ENCODE measurements at places on chromosomes 6 and 20.

GRCh38 chr6:150925590-150925928, 60.1 kb downstream of the MTHFD1L start:
- DNase-seq = no peak

DNA sequence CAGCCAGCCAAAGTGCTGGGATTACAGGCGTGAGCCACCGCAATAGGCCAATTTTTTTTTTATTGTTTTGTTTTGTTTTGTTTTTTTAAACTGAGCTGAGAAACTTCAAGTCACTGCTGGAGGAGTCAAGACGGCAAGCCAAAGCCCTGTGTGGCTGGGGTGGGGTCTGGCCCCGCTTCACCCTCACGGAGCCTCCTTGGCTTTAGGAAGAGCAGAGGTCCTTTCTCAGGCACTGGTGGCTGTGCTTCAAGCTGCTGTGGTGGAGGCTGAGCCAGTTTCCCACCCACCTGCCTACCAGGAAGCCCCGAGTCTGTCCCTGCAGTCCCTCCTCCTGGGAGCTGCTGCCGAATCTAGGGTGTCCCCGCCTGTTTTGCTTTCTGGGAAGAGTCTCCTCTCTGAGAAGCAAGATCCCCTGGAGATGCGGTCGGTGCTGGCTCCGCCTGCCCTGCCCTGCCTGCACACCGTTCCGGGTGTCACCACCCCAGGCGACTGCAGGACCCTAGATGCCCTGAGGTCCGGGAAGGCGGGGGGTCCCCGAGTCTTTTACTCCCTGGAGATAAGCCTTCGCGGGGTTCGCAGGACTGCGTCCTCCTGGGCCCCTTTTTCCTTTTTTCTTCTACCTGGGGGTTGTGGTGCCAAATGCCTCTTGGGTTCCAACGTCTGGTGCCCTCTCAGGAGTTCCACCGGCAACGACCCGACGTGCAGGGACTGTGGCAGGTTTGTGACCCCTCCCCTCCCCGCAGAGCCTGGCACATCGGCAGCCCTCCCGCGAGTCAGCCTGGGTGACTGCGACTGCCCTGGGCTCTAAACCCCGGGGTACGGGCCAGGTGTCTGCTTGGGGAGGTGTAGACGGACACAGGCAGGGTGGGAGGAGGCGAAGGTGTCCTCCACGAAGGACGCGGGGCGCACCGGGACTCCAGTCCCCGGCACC, 100.7 kb downstream of the TAF4 start:
- DNase-seq = no peak

DNA sequence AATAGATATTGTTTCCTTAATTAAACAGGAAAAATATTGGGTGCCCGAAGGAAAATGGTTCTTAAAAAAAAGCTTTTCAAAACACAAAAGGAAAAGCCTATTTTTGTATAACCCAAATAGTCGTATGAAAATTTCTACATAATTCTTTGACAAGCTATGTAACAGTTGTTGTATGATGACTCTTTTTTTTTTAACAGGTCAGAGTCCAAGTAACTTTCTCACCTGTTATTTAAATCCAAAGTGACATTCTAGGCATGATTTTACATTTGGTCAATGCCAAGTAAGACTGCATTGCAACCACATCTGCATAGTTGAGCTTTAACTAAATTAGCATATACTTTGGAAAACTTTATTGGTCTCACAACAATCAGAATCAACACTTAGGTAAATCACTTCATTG, 24.1 kb downstream of the GSTA2 start:
- DNase-seq = no peak

DNA sequence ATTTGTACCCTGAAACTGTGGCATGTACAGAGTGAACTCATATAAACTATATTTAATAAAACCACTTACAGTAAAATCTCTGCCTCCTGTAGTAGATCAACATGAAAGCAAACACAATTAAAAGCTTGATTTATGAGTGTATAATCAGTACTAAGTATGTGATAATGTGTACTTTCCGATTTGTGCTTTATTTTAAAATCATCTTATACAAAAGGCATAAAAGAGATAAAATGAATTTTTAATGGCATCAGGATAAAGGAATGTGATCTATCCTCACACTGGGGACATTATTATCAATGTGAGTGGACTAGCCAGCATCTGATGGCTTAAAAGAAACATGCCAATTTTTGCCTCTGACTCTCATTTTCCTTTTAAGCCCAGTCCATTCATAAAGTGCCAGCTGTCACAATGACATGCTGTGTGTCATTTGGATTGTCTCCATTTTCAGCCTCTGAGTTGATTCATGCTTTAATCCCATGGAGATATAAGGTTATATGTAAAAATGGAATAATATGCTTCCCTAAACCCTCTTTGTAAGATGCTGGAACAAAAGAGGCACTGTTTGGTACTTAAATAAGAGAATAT, 831.6 kb upstream of the EYS start:
- no peak for DNase-seq

DNA sequence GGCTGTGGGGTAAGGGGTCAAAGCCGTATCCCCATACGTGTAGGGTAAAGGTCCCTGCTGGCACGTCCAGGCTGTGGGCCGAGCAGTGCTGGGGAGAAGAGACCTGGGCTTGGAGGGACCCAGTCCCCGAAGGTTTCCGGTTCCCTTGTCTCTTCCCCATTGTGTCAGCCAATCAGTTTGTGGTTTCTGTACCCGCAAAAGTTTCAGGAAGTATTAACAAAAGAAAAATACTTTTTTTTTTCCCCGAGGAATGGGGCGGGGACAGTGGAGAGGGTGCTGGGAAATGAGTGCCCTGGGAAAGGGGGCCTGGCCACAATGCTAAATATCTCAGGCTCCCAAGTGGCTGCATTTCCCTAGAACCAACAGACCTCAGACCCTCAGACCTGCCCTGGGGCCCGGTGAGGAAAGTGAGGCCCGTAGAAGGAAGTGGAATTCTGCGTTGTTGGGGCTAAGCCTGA, 15.2 kb upstream of the AMD1 start:
- DNase-seq = no peak

DNA sequence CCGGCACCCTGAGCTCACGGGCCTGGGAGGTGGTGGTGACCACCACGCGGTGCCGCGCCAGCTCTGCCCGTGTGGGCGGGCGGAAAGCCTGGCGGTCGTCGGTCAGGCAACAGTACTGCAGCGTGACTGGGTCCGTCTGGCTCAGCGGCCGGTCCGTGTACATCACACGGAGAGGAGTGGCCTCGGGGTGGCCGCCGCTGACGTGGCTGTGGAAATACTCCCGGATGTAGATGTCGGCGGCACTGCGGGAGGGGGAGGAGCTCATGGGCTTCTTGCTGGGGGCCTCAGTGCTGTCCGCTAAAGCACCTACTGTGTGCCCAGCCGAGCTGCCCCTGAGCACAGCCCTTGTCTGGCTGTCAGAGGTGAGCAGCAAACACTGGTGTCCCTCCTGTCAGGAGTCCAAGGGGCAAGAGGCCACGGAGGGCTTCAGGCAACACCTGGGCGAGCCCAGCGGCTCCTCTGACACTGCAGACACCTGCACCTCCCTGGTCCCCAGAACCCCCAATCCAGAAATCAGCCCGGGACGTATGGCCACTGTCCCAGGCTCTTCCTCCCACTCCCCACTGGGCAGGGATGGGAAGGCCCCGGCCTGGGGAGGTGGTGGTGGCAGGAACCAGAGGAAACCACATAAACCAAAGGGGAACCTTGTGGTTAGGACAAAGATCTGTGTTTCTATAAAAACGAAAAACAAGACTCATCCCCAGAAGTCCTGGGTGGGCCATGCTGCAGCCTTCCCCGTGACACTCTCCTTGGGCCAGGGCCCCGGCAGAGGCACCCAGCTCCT, 6.5 kb downstream of the HELZ2 start:
- no peak for DNase-seq

All from urothelium cell line (cell line).